Endodermal cell (in vitro differentiated cells): ENCODE measurements at places on chromosomes 5 and 9.
A peak's percentile ranks its signal among the peaks of the same experiment; 100 is the strongest.

- no peak for DNase-seq
Measured at GRCh38 chr5:133531594-133531993, 80.7 kb downstream of the FSTL4 start.

GRCh38 chr5:133032852-133033742 is 6.7 kb upstream of the ZCCHC10 start:
- no peak for DNase-seq

- DNase-seq: no peak
Measured at GRCh38 chr5:134509308-134510040, 16.0 kb upstream of the JADE2 start.

DNA sequence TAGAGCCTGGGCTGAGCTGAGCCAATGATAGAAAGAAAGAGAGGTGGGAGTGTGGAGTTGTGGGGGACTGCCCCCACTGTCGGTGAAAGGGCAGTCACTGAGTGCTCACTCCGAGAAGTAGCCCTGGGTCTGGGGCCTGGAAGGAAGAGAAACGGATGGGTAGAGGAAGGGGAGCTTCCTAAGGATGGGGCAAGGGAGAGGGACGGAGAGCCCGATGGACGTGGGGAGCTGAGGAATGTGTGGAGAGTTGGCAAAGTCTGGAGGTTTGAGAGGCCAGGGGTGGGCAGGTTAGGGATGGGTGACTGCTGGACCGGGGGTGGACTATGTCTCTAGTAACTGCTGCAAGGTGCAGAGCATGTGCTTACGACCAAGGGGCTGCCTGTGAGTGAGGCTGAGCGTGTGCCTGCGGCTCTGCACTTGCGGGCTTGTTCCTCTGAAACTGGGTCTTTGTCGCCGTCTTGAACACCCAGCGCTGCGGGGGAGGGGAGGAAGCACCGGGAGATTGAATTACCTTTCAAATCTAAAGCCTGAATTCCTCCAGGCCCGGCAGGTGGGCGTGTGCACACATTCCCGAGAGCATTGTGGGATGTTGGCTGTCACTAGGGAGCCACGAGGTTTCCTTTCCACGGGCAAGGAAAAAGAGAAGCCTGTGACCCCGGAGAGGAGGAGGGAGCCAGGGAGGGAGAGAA is 76.4 kb upstream of the ARAP3 start:
- peak; percentile 81 for DNase-seq

DNA sequence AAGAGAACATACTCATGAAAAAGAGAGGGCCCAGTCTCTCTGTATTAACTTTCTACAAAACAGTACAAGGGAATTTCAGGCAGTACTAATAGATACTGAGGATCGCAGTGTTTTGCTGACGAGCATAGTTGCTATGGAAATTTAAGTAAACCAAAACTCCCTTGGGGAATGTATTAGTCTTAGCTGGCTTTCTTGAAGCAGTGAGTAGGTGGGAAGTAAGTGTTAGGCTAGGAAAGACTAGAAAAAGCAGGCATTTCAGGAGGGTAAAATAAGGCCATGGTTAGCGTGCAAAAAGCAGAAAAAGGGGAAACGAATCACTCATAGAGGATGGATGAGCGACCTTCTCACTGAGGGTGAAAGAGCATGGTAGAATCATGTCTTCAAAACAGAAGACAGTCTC is 84.3 kb upstream of the ACTBL2 start:
- DNase-seq: no peak

GRCh38 chr9:127173063-127173462 is 50.6 kb upstream of the ANGPTL2 start:
- DNase-seq: peak; percentile 24

GRCh38 chr9:85536076-85536475 is 205.7 kb downstream of the AGTPBP1 start:
- DNase-seq: no peak

DNA sequence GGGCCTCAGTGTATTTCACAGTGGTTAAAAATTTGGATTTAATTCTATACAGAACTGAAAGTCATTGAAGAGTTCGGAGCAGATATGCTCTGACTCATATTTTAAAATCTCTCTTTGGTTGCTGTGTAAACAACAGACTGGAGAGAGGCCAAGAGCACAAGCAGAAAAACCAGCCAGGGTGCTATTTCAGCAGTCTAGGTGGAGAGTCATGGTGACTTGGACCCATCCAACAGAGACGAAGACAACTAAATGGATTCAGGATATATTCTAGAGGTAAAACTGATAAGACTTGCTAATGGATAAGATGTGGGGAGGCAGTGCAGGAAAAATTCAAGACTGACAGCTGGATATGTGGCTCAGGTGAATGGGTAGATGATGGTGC is 168.9 kb downstream of the MAPKAP1 start:
- DNase-seq: no peak

DNA sequence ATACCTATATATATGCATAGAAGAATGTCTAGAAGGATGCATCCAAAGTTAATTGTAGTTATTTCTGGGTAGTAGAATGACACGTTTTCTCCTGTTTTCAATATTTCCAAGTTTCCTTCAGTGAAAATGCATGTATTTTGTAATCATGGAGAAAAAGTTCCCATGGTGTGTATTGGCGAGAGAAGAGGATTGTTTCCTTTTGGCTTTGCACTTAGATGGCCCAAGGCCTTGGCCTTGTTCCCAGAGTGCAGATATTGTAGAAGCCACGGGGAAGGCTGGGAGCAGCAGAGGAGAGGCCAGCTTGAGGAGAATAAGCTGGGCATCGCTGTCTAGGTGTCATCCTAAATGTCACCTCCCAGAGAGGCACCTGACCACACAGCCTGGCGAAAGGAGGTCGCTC is 44.0 kb downstream of the IRF1 start:
- DNase-seq: no peak

- DNase-seq: no peak
Measured at GRCh38 chr9:89342948-89343347, 24.6 kb downstream of the SECISBP2 start.

DNA sequence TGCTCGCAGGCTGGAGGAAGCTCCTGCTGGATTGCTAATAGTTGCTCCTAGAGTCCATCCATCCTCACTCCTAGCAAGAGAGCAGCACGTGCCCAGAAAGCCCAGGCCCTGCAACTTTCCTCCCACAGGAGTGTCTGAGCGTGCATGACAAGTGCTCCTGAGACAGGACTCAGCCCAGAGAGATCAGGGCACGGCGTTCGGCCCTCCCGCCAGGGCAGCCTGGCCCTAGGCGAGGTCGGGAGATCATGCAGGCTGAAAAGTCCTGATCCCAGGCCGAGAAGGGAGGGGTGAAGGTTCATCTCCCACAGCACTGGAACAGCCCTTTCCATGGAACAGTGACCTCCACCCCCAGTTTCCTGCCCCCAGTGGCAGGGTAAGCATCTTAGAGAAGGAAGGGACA is 94.8 kb downstream of the ROR2 start:
- DNase-seq: peak; percentile 48

- DNase-seq: peak; percentile 12
Measured at GRCh38 chr9:114696814-114697544, 15.0 kb upstream of the TEX48 start.

DNA sequence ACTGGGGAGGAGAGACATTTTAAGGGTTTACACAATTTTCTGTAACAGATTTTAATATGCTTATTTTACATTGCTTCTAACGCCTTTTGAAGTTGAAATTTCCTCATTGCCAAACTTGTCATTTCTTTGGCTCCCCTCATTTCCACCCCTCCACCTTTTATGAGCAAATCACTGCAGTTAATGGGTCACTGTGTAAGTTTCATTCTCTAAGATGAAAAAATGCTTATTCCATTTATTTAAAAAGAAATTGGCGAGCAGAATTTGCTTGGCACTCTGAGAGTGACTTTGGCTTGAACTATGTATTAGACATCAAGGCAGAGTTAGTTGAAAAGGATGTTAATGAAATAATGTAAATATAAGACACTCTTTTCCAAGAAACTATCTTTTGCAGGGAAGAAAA is 66.6 kb downstream of the ITGA1 start:
- DNase-seq: no peak

GRCh38 chr9:89482901-89483361 is 15.0 kb downstream of the SEMA4D start:
- no peak for DNase-seq

DNA sequence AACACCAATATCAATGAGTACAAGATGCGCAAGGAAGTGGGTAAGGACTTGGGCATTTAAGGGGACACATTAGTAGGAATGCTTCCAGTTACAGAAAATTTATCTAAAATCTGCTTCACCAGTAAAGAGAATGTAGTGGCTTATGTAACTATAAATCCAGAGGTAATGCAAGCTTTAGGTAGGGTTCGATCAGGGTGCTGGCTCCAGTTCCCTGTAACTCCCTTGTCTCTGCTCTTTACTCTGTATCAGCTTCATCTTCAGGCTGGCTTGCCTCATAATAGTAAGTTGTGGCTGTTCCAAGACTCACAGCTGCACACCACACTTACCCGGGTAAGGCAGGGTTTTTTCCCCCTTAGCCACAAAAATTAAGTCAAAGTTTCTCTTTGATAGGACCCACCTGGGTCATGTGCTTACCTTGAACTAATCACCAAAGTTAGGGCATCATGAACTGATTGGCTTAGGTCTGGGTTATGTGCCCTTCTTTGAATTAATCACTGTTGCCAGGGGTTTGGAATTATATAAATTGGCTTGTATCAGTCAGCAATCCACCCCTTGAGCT is 35.5 kb downstream of the ARHGEF37 start:
- no peak for DNase-seq

GRCh38 chr5:13632676-13633075 is 311.8 kb downstream of the DNAH5 start:
- no peak for DNase-seq

DNA sequence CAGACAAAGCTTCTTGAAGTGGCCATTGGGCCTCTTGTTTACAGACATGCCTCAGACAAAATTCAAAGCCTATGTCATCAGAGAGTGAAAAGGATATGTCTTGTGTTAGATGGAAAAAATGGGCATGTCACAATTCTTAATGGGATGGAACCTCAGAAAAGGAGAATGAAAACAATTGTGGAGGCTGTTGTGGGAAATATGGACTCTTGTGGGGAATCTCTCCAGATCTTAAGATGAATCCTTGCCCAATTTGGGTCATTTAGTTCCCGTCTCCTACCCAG is 19.5 kb downstream of the SLC22A5 start:
- DNase-seq: no peak

- no peak for DNase-seq
Measured at GRCh38 chr5:74282490-74282889, 358.0 kb downstream of the ENC1 start.

GRCh38 chr5:67732471-67732870 is 483.1 kb upstream of the PIK3R1 start:
- DNase-seq: no peak

DNA sequence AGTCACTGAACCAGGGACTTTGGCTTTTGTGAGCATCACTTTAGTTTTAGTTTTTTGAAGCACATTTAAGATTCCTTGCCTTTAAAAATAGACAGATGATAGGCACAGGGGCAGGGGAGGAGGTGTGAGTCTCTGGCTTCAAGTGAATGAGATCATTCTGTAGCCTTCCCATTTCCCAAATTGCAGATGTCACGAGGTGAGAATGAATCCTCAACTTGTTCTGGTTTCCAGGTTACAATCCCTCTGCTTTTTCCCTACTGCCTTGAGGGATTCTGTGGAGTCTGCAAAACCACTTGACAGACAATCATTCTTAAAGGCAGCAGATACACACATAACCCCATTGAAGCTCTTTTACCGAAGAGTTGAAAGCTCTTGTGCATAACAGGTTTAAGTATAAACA is 332.4 kb downstream of the DMAC1 start:
- DNase-seq: no peak

DNA sequence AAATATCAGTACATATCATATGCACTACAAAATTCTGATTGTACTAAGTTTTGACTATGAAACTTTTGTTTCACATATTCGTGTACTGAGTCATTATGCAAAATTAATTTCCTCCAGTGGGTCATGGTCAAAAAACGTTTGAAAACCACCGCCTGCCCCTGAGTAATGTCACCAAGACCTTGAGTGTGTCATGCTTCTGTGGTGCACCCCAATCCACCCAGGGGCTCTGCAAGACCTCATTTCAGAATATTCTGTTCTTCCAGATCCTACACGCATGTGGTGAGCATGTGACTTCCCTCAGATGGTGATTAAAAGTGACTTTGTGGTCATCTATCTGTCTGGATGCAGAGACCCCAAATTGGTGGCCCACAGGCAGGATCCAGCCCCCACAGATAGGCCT is 31.0 kb downstream of the ABLIM3 start:
- no peak for DNase-seq

- no peak for DNase-seq
Measured at GRCh38 chr5:76325876-76326491, 77.1 kb upstream of the IQGAP2 start.

- DNase-seq: no peak
Measured at GRCh38 chr5:72141440-72142355, 34.4 kb downstream of the MAP1B start.

DNA sequence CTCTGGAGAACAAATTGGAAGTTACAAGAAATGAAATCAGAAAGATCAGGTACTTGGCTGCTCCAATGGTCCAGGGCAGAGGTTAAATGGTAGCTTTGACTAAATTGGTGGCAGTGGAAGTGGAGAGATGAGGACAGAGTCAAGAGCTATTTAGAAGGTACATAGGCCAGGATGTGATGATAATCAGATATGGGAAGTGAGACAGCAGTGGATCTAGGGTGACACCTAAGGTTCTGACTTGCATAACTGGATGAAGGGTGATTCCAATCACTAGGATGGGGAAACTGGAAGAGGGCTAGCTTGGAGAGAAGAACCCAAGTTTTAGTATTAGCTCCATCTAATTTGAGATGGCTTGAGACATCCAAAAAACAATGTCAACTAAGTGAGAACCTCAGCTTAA is 24.0 kb upstream of the NDUFB6 start:
- no peak for DNase-seq

DNA sequence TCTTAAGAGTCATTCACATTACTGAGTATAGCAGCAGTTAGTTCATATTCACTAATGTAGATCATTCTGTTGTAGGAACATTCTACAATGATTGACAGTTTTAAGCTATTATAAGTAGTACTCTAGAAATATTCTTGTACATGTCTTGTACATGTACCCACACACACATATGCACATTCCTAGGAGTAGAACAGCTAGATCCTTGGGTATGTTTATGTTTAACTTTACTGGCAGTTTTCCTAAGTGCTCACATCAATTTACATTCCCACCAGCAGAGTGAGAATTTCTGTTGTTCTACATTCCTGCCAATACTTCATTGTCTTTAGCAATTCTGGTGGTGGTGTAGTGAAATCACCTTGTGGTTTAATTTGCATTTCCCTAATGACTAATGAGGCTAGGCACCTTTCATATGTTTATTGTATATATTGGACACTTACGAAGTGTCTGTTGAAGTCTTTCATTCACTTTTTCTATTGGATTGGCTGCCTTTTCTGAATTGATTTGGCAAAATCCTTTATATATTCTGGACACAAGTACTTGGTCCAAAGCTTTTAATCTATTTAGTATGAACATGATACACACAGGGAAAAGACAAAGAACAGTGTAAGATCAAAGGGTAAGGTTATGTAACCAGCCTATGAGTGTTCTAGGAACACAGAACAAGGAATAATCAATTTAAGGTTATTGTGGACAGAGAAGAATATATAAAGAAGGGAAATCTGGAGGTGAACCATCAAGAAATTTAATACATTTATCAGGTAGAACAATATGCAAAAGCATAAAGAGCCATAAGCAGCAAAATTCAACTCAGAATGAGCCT is 95.6 kb downstream of the MLLT3 start:
- DNase-seq: no peak

GRCh38 chr5:177329883-177330282 is 18.2 kb upstream of the MXD3 start:
- no peak for DNase-seq
